ENCODE measurements at places on chromosomes 5 and 9.

GRCh38 chr9:136694163-136694871 is 7.1 kb upstream of the AGPAT2 start:
- DNase-seq = peak; percentile 90

DNA sequence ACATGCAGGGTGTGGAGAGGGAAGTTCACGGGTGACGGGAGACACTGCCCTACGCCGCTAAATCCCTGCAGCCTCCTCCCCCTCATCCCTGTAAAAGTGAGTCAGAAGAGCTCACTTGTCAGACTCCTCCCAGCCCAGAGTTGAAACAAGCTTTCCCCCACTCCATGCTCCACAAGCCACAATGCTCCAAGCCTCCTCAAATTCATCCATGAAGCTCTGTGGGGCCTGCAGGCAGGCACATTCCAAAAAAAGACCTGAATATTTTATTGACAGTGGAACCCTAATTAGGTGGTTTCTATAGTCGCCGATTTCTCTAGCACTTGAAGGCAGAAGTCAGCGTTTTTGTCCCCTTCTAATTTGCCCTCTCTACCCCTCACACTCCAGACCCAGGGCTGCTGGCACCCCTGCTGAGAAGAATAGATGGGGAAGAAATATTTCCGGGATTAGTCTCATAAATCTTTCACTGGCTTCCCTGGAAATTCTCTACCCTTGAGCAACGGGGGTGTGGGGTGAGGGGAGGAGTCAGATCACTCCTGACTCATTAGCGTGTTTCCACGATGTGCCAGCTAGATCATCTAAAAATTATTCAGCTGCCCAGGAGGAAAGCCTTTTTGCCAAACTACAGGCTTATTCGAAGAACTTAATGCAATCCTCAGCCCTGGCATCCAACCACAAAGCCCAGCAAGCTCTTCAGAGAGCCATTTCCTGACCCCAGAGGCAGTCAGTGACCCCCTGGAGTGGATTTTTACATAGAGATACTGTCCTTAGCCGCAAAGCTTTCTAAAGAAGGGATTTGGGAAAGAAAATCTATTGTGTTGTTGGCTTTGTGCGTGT is 97.1 kb downstream of the ENC1 start:
- peak; percentile 27 for DNase-seq

DNA sequence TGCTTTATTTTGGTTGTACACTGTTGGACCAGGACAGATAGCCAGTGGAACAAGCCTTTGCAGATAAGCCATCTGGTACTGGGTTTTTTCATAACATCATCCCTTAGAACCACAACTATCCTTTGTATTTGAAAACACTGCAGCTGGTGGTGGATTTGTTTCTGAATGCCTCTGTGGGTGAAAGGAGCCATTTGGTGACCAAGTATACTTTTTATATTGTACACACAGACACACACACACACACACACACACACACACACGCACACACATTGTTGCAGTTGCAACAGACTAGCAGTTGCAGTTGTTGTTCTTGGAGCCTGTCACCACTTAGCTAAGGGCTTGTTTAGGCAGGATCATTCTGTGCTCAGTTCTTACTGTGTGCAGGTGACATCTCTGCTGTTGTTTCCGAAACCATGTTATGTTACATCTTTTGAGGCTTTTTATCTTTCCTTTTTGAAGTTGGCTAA is 22.9 kb upstream of the CAVIN4 start:
- no peak for DNase-seq

- DNase-seq = no peak
Measured at GRCh38 chr9:34962546-34962945, 4.5 kb downstream of the PHF24 start.

- DNase-seq = no peak
Measured at GRCh38 chr5:33827885-33828284, 63.9 kb downstream of the ADAMTS12 start.

DNA sequence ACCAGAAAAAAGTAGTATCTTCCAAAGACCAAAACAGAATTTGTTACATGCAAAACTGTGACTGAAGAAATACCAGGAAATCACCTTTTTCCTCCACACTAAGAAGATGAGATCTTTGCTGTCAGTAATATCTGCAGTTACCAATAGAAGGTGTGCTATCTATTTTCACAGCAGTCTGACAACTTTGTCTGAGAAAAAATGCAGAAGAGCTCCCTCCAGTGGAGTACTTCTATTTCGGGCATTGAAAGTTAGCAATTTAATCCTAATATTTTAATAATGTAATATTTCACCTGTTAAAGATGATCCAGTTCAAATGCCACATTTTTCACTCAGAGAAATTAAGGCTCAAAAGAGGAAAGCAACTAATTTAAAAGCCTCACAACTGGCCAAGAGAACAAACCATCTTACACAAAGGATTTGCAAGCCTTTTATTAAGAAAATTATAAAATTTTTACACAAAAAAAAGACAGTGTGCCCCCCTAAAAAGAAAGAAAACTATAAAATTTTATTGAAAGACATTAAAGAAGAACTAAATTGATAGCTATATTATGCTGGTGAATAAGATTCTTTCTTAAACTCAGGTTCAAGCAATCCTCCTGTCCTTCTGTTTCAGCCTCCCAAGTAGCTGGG is 50.6 kb downstream of the DEPDC1B start:
- peak; percentile 78 for DNase-seq

DNA sequence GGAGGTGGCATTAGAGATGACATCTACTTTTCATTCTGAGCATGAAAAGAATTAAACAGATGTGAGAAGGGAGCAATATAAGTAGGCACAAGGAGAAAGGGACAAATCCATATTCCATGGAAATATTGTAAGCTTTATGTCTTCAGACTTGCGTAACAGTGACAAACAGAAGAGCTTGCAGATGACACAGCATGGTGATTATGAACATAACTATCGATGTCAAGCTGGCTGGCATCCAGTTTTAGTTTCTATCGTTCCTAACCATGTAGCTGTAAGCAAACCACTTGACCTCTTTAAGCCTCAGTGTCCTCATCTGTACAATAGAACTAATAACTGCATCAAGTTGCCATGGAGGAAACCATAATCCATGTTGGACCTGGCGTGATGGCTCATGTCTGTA is 246.7 kb upstream of the ADRA1B start:
- no peak for DNase-seq

DNA sequence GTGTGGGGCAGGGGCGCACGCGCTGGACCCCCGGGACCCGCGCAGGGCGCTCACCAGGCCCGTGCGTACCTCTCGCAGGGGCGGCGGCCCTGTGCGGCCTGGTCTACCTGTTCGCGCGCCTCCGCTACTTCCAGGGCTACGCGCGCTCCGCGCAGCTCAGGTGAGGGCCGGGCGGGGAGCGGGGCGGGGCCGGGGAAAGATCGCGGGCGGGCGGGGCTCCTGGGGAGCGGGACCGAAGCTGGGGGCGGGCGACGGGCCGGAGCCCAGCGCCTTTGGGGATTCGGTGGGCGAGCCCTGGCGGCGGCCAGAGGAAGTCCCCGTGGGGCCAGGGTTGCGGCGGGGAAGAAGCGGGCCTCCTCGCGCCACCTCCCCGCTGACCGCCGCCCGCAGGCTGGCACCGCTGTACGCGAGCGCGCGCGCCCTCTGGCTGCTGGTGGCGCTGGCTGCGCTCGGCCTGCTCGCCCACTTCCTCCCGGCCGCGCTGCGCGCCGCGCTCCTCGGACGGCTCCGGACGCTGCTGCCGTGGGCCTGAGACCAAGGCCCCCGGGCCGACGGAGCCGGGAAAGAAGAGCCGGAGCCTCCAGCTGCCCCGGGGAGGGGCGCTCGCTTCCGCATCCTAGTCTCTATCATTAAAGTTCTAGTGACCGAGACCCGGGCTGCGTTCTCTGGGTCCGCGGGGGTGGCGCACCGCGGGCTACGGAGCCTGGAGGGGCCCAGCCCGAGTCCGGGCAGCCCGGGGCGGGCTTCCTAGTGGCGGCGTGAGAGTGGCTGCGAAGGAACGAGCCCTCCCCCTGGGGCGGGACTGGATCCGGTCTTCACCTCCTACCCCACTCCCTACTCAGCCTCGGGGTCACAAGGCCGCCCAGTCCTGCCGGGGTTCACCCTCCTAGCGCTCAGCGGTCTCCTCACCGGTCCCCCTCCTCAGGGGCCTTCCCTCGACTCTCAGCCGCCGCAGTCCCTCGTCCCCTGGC is 2.4 kb downstream of the LTC4S start:
- DNase-seq = peak; percentile 98
